ENCODE measurements at places on chromosomes 5 and 9.

GRCh38 chr9:137899551-137900360 lies 22.2 kb downstream of the CACNA1B start:
- DNase-seq: no peak

- DNase-seq: no peak
These were observed 23.9 kb upstream of the SLC25A51 start for GRCh38 chr9:37927601-37928551.

GRCh38 chr9:130043654-130044623 lies 950 bp upstream of the FNBP1 start:
- no peak for DNase-seq

DNA sequence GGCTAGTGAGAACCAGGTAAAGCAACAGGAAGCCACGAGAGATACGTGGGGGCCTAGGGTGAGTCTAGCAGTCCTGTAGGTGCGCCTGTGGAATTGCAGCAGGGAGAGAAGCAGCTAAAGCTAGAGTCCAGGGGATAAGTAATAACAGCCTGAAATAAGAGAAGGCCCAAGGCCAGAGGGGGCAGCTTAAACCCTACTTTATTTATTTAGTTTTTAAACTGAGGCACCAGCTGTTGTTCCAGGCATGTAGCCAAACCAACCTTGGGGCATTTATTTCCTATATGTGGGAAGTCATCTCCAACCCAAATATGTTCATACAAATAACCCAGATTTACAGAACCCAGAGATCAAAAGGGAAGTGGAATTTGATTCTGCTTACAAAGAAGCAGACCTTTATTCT lies 93.5 kb downstream of the GLDC start:
- no peak for DNase-seq

DNA sequence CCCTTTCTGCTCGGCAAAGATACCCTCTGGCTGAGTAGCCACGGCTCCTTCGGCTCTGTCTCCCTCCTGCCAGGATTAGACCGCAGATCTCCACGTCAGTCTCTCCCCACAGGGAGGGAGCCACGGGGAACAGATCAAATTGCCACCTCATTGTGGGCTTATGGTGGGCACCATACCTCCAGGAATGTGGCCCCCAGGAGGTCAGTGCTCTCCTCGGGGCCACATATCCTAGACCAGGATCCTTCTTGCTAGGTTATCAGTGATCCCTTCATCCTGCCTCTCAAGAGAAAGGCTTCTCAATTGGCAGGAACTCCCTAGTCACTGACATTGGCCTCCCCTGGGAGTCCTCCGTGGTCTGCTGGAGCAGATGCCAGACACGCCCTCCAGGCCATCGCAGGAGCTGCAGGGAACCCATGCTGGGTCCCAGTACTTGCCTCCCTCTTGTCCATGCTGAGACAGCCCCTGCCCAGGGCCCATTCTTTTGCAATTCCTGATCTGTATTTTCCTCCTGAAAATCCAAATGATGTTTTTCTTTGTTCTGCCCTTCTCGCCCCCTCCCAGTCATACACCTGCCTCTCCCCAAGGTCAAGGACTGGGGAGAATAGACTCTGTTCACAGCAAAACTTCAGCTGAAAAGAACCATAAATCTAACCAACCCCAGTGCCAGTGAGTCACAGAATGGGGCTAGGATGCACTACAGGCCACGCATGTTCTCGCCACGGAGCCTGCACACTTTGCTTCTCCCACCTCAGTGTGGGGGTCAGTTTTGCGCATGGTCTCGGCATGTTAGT lies 31.6 kb upstream of the ENHO start:
- DNase-seq: no peak

DNA sequence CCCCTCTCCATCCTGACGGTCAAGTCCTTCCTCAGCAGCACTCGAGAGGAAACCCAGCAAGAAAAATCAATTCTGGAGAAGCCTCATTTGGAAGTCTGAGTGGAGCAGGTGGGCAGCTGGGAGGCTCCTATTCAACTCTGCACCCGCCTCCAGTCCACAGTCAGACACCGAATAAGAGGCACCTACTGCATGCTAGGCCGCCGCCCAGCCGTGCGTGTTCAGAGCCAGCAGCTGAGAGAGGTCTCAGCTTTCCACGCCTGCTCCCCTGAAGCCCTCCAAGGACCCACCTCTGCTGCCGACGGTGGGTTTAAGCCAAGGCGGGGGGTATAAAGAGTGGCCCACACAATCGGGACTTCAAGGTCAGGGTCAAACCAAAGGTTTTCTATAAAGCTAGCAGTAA lies 41.9 kb downstream of the VAV2 start:
- no peak for DNase-seq

DNA sequence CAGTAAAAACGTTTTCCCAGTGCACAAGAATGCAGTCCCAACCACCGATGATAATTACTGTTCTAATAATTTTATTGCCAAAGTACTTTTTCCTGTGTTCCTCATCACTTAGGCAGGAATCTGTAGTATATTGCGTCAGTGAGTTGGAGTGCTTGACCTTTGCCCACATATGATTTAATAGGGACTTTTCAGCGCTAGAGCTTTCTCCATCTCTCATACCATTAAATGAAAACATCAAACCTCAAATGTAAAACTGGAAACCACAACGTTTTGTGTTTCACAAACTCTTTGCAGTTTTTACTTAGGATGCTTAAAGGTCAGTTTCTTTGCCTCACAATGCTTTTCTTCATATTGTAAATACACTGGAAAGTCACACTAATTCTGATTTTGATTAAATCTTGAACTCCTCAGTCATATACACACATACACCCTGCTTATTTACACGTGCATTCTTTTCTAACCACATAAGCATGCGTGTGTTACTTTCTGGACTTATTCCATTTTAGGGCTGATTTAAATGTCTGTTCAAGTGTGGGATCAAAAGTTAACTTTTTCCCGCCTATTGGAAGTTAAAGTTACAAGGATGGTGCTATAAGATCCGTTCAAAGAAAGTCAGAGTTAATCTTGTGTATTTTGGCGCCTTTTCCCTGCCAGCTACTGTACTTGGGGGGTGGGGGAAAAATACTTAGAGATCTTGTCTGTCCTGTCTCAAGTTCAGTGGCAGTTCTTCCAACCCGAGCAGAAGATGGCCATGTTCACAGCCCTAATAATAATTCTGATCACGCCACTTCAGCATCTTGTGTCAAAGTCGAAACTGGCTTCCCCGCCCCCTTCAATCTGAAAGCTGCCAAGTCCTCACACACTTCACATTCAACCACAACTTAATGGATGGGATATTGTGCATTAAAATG lies 6.6 kb upstream of the NFIB start:
- no peak for DNase-seq

- DNase-seq: no peak
These were observed 20.1 kb upstream of the TMEFF1 start for GRCh38 chr9:100452894-100453293.

GRCh38 chr9:107008011-107008410 lies 145.0 kb downstream of the ZNF462 start:
- DNase-seq: no peak

DNA sequence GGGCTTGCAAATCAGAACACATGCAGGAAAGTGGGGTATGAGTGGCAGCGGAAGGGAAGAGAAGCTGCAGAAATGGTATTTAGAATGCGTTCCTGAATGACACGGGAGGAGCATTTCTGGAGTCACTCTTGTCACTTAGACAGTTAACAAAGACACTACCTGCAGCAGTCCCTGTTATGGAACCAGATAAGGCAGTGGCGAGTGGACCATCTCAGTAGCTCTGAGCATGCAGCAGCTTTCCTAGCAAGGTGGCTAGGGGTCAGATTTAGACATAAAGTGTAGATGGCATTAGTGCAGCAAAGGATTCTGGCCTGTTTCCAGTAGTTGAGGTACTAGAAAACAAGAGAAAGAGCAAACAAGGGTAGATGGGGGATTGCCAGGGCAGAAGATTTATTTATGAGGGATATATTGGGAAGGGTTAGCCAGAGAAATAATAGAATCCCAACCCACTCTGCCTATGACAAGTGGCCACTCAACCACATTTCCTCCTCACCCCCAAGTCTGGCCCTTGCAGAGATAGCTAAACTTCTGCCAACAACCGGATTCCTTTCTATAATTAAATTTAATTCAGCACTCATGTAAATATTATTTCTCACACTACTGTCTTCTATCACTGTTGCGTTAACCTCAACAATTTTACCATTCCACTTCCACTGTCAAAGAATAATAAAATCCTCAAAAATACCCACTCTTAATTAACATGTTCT lies 201.6 kb downstream of the DCP2 start:
- no peak for DNase-seq

- no peak for DNase-seq
These were observed 266.1 kb downstream of the GRIA1 start for GRCh38 chr5:153756540-153756939.

GRCh38 chr5:78320401-78320800 lies 25.9 kb upstream of the AP3B1 start:
- peak; percentile 16 for DNase-seq
